ENCODE measurements at places on chromosomes 13 and 19.

DNA sequence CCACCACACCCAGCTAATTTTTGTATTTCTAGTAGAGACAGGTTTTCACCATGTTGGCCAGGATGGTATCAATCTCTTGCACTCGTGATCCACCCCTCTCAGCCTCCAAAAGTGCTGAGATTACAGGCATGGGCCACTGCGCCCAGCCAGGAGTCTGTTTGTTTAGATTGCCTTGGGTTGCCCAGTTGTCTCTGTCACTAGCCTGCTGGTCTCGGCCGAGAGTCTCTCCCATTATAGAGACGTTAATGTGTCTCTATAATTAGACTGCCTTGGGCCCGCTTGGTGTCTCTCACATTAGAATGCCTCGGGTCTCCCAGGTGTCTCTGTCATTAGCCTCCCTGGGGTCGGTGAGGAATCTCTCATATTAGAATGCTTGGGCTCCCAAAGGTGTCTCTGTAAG, 1533.6 kb downstream of the UQCRFS1 start:
- DNase-seq: no peak

- DNase-seq: no peak
These were observed 330.1 kb downstream of the UQCRFS1 start for GRCh38 chr19:28882818-28883217.

DNA sequence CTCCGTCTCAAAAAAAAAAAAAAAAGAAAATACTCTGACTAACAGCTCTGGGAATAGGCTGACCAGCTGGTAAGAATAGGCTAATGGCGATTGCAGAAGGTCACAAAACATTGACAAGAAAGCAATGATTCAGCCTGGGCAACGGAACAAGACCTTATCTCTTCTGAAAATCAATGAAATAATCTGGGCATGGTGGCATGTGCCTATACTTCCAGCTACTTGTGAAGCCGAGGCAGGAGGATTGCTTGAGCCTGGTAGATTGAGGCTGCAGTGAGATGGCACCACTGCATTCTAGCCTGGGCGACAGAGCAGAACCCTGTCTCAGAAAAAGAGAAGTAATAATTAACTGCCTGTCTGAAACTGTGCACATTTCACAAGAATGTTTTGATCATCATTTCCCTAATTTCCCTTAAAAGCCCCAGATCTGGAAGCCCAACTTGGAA, 18.8 kb upstream of the MTRF1 start:
- no peak for DNase-seq

DNA sequence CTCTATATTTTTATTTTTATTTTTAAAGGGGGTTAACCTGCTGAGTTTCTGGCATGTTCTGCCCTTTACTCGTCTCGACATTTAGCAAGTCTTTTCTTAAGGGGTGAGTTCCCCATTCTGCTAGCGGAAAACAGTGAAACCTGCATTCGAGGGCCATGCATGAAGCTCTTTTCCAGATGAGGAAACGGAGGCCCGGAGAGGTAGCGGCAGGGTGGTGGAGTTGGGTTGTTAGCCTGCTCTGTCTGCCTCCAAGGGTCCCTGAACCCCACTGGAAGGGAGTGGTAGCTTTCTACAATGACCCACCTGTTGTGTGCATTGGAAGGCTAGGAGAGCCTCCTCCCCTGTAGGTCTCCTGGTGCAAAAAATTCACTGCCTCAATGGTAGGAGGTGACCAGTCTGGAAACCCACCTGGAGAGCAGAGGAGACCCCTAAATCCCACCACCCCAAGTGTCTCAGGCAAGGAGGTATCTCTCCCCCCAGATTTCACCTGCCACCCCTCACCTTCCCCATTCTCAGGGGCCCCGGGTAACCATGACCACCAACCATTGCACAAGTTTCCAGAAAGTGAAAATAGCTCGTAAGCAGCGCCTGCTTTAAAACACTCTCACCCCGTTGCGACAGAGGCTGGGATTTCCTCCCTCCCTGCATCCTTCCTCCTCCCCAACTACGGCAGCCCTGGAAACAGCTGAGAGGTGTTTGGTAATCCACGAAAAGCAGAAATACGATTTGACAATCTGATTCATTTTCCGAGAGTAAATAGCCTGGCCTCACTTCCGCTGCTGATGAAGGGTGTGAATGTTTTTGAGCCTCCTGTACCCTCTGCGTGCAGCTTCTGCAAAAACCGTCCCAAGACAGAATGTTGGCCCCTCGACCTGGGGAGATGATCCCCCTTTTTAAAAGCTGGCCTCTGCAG, 3.5 kb downstream of the KLF2 start:
- DNase-seq: no peak

DNA sequence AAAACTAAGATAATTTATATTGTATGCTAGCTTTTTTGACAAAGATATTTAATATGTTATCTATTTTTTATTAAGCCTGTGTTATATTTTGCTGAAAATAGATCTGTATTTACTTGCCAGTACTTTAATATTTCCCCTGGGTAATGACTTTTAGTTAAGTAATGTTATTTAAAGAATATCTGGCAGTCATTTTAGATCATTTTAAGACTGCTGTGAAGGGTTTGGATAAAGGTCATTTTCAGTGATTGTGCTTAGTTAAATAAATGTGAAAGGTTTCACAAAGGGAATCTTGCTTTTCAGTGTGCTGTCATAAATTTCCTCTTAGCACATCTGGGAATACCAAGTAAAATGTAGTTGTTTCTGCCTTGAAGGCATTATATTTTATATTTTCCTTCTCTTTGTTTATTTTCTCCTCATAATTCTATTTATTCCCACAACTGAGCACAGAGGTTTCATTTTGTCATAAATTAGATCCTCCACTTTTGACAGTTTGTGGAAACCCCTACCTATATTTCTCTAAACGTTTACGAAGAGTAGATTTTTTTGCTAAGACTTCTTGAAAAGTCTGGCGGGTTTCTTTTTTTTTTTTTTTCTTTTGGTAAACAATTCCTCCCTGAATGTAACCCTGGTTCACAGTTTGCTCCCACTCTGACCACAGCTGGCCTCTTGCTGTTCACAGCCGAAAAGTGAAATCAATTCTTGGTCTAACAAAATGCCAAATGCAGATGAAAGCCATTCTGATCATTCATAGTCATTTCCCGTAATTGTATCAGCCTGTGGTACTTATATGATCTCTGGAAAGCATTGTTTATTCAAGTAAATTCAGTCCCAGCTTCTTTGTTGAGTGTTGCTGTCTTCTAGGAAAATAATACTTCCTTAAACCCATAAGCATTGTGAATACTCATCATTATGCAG, 87.8 kb downstream of the MAB21L1 start:
- no peak for DNase-seq

- DNase-seq: no peak
These were observed 8.2 kb upstream of the LATS2 start for GRCh38 chr13:21069561-21070004.

GRCh38 chr19:55683449-55684261, 8.6 kb downstream of the EPN1 start:
- DNase-seq: no peak

DNA sequence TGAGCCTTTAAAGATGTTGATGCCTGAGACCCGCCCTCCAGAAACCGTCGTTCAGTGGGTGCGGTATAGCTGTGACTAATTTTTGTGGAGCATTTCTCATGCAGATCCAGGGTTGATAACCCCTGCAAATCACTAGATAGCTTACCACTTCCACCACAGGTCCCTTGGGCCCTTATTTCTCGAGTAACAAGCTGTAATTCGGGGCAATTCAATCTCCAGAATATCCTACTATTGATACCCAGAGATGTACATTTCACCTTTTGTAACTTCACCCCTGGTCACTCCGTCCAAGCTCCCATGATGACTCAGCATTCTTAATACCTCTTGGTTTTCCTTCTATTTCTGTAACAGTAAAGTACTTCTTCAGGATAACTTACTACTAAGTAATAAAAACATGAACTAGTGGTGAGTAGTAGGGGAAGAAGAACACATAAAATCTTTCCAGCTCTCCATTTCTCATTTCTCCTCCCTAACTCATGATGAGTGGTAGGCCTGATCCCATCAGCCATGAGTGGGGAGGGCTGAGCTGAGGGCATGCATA, 71.9 kb upstream of the UBL3 start:
- no peak for DNase-seq

DNA sequence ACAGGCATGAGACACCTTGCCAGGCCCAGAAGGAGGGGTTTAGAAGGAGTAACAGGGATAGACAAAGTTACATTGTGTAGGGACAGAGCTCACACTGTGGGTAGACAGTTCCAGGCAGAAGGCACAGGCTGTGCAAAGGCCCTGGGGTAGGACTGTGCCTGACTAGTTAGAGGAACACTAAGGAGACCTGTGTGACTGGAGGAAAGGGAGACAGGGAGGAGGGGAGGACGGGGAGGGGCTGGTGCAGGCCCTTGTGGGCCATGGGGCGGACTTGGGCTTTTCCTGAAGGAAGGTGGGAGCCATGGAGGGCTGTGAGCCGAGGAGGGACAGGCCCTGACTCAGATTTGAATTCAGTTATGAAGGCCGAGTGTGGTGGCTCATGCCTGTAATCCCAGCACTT, 14.6 kb upstream of the GNA11 start:
- no peak for DNase-seq

DNA sequence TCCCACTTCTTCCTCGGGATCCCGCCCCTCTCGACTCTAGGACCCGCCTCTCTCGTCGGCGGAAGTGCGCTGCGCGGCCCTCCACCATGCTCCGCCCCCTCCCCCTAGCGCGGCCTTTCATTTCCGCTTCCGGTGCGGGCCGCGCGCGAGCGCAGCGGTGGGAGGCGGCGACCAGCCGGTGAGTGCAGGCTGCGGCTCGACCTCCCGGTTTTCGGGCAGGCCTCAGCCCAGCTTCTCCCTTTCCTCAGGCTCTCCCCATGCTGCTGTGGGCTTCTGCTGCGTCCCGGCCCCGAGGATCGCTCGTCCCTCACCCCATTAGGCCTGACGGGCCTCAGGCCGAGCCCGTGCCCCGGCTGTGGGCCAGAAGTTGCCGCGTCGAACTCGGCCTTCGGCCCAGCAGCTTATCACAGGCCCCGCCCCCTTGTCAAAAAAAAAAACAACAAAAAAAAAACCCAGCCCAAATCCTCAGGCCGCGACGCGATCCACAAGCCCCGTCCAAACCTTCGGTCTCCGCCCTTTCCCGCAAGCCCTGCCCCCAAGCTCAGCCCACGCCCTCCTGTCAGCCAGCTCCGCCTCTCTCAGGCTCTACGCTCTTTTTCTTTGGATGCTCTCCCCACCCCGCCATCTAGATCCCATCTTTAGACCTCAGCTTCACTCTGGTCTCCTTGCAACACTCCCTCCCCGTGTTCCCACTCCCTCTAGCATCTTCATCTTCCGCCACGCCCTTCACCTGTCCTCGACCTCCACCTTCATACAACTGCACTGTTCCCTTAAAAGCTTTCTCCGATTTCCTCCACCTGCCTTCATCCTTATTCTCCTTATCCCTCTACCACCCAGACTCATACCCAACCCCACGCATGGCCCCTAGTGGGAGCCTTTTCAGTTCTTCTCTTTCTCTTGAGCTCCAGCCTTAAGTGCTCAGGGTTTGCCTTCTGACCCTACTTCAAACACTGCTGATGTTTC, at the start of gene CLASRP:
TSS of gene CLASRP (plus strand) at position 115 of the 963 bp plus-strand sequence. CDS start 1,168 bp downstream, outside the sequence.
- peak; percentile 82 for DNase-seq

DNA sequence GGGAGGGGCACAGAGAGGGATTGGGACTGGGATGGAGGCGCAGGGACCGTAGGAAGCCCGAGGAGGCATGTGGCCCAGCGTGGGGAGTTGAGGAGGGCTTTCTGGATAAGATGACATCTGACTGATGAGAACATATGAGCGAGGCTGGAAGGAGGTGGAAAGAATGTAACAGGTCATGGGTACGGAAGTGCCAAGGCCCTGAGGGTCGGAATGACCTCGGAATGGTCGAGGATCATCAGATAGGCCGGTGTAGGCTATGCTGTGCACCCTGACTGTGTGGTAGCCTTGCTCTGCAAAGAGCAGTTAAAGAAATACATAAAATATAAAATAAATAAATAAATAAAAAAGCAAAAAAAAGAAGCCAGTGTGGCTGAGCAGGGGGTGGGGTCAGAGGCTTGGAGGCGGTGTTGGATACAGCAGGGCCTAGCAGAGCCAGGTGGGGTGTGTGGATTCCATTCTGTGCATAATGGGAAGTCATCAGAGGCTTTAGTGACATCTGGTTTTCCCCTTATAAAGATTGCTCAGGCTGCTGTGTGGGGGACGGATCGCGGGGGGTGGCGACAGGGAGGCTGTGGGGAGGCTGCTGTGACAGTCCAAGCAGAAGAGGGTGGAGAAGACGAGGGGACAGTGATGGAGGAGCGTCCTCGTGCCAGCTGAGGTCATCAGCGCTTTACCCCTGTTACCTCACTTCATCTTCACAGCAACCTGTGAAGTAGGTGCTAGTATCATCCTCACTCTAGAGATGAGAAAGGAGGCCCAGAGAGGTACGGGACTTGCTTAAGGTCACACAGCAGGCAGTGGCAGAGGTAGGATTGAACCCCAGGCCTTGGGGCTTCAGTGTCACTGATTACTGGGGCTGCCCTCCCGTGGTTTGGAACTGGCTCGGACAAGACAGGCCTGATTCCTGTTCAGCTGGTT, 5.0 kb downstream of the PAK4 start:
- DNase-seq: no peak

GRCh38 chr19:2556221-2557092, 80.5 kb downstream of the GADD45B start:
- DNase-seq: no peak

- DNase-seq: no peak
These were observed 30.9 kb downstream of the SERP2 start for GRCh38 chr13:44404261-44405132.

DNA sequence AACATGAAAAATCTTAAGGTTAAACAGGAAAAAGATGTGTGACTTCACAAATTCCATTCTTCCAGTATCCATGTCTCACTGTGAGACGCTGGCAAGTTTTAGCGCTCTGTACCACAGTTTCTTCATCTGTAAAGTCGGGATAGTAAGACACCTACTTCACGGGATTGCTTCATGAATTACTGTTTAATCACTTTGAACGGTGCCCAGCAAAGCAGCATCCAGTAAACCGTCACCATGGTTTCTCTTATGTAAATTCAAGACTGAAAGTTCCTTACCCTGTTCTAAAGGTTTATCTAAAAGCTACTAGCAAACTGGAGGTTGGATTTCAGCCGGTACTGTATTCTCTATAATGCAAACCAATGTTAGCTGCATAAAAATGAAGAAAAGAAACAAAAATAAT, 53.5 kb downstream of the KATNAL1 start:
- no peak for DNase-seq

DNA sequence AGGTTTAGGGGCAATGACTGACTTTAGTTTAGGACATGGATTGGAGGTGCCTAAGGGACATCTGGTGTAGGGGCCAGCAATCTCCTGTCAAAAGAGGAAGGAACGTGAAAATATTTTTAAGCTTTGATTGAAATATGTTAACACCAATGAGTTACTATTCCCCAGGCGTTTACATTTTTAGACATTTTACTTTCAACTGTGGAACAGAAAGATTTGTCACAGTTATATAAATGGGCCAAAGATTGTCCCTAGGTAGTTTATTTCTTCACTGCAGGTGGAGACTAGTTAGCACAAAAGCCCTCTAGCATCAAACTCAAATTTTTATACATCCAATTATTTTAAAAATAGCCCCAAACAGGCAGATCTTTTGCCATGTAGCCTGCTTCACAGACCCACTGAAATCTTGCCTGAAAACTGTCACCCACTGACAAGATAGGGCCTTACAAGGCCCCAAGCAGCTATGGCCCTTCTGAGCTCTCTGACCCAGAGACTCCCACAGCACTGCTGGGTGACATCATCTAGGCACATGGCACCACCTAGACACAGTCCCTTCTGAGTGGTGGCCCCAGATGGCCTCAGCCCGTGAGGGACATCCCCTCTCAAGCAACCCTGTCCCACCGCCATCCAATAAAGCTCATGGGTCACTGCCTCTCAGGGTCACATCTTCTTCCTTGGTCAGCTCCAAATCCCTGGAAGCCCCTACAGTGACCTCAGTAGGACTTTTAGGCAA, 64.8 kb upstream of the DOCK9 start:
- DNase-seq: no peak

All from stimulated activated CD4-positive, alpha-beta T cell treated with anti-CD3 and anti-CD28 coated beads, Interleukin-1b, Interleukin-23, amount 100 ng/mL, for 4 hours (primary cell).